ENCODE measurements at places on chromosomes 12 and 14. TPM values are rescaled to one million over a fixed set of nuclear protein-coding genes. Genes with fewer than 3 reads are reported as not detected.

DNA sequence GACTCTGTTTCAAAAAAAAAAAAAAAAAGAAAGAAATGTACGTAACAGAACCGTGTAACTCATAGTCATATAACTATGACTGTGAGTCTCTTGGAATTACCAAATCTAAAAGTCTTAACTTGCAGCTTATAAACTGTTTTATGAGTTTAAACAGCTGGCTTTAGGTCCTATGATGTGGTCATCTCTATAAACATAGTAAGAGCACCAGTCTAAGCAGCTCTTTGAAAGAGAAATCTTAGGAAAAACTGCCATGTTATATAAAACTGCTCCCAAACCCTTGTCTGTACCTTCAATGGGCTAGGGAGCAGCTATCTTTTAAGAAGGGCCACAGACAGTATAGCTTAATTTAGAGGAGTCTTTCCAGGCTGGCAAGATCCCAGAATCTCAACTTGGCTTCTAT, 115.5 kb upstream of the AEBP2 start:
- H3K27ac ChIP-seq, result no peak overlapping the region
- no peak overlapping the region for H3K4me3 ChIP-seq
- H3K27me3 ChIP-seq, result no peaks in the 10 kb centered on the region
- H3K4me1 ChIP-seq, result no peaks in the 10 kb centered on the region
- H3K36me3 ChIP-seq, result peaks cover 7% of the 10 kb centered on the region

- DNase-seq, result no peak
- H3K4me1 ChIP-seq, result no peaks in the 10 kb centered on the region
- H3K27ac ChIP-seq, result no peak overlapping the region
- no peaks in the 10 kb centered on the region for H3K27me3 ChIP-seq
- no peaks in the 10 kb centered on the region for H3K36me3 ChIP-seq
Measured at GRCh38 chr12:20722142-20722541, 27.0 kb downstream of the SLCO1C1 start.

MYF6 gene
- total RNA-seq, result not detected

GLIPR1L1 gene
- not detected for total RNA-seq

DDN gene
- total RNA-seq, result not detected

DNA sequence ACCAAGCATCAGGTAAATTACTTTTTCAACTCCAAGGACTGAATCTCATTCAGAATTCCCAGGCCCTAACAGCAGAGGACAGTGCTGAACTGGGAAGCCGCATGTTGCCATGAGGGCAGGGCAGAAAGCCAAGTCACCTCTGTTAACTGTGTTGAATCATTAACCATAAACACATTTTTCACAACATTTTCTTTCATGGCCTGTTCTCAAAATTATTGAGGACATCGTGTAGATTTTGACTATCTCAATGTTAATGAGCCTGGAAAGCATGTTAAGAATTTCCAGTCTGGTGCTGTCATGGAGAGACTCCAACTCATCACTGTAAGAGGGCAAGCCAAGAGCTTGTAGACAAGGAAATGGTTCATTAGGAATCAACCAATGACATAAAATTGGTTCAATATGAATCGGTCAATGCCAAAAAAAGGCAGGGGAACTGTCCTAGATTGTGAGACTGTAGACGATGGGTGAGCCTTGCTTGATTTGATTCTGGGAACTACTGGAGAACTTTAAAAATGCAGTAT, 33.7 kb downstream of the CPM start:
- DNase-seq, result peak; percentile 69
- no peak overlapping the region for H3K4me3 ChIP-seq
- no peaks in the 10 kb centered on the region for H3K27me3 ChIP-seq
- H3K36me3 ChIP-seq, result no peaks in the 10 kb centered on the region

DNA sequence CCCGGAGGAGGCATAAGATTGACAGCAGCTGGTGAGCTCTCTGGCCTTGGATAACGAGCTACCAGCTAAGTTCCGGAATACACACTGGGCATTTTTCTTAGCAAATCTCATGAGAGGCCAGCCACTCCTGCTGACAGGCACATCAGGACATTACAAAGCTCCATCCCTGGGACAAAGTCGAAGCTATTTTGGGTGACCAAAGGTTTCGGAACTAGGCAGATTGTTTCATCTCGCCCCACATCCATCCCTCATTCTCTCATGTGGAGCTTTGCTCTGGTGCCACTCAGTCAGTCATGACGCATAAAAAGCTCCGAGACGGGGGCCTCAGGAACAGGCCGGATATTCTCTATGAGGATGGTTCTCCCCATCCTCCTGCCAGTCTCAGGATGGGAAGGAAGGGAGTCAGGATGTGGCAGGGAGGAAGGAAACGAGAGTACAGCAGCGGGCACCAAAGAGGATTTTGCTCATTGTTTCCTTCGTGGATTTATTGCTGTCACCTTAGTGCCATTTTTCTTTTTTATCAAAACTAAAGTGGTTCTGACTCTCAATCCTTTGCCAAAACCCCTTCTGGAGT, 253.1 kb upstream of the FKBP4 start:
- no peaks in the 10 kb centered on the region for H3K36me3 ChIP-seq
- no peak overlapping the region for H3K4me3 ChIP-seq
- peak; percentile 22 for DNase-seq
- H3K27me3 ChIP-seq, result no peaks in the 10 kb centered on the region
- no peaks in the 10 kb centered on the region for H3K4me1 ChIP-seq
- H3K27ac ChIP-seq, result no peak overlapping the region

GRCh38 chr12:89984846-89985245, 276.2 kb upstream of the ATP2B1 start:
- no peak overlapping the region for H3K4me3 ChIP-seq
- peaks cover 2% of the 10 kb centered on the region for H3K4me1 ChIP-seq
- no peak for DNase-seq
- no peaks in the 10 kb centered on the region for H3K27me3 ChIP-seq

DNA sequence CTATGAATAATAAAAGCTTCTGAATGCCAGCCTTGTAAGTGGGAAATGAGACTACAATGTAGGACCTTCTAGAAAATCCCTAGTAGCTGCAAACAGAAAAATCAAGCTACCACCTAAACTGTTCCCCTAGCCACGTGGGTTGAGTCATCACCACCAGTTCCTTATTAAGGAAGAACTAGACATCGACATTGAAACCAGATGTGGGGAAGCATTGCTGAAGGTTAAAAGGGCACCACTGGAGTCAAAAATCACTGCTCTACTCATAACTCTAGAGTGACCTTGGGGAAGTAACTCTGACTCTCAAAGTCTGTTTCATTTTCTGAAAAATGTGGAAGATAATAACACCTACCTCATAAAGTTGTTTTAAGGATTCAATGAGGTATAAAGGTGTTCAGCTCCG, 9.4 kb upstream of the CNIH1 start:
- DNase-seq, result no peak
- H3K4me1 ChIP-seq, result peaks cover 8% of the 10 kb centered on the region
- no peaks in the 10 kb centered on the region for H3K27me3 ChIP-seq

ARHGEF25 gene
- 16.3 TPM for total RNA-seq

- no peaks in the 10 kb centered on the region for H3K4me1 ChIP-seq
- DNase-seq, result no peak
- H3K27ac ChIP-seq, result no peak overlapping the region
- H3K36me3 ChIP-seq, result no peaks in the 10 kb centered on the region
- no peak overlapping the region for H3K4me3 ChIP-seq
- H3K27me3 ChIP-seq, result no peaks in the 10 kb centered on the region
Measured at GRCh38 chr12:14635776-14636175, 60.6 kb downstream of the GUCY2C start.

DNA sequence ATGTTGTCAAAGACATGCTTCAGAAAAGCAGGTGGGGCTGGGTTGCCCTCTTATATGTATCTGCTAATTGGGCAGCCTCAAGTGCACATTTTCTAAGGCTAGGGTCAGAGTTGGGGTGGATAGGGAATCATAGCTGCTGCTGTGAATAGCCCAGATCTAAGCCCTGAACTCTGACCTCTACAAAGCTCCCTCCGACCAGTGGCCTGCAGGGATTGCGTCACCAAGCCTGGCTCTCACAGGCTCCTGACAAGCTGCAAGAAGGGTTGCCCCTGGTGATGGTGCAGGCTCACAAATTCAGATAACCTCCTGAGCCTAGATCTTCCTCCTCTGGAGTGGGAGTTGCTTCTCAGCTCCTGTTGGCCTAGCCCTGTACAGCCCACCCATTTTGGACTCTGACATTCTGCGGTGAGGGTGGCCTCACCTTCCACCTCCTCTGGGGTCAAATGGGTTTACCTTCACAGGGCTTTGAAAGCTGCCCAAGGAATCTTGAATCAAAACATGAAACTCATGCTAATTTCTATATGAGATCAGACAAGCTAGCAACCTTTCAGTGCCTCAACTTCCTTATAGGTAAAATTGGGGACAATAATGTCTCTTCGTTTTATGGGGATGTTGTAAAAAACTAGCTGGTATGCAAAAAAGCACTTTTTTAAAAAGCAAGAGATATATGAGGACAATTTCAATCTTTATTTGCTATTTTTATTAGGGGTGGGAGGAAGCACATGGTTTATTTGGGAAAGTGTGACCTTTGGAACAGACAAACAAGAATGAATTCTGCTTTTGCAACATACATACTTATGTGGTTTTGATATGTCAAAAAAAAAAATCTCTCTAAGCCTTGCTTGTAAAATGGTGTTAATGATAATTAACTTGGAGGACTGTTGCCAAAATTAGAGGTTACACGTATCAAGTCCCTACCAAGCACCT, 4.9 kb upstream of the SUSD6 start:
- no peaks in the 10 kb centered on the region for H3K36me3 ChIP-seq
- peak; percentile 72 for DNase-seq
- H3K27ac ChIP-seq, result no peak overlapping the region
- no peak overlapping the region for H3K4me3 ChIP-seq
- H3K27me3 ChIP-seq, result no peaks in the 10 kb centered on the region
- peaks cover 15% of the 10 kb centered on the region for H3K4me1 ChIP-seq

NELL2 gene
- 1.6 TPM for total RNA-seq

CYP46A1 gene
- 1.3 TPM for total RNA-seq

ANO2 gene
- total RNA-seq, result 36.8 TPM

GRCh38 chr12:3316776-3317480, 174.1 kb upstream of the PRMT8 start:
- DNase-seq, result no peak
- no peaks in the 10 kb centered on the region for H3K27me3 ChIP-seq
- no peaks in the 10 kb centered on the region for H3K4me1 ChIP-seq
- no peaks in the 10 kb centered on the region for H3K36me3 ChIP-seq

LRRIQ1 gene
- 0.67 TPM for total RNA-seq

CLEC9A gene
- 0.43 TPM for total RNA-seq

- H3K27me3 ChIP-seq, result no peaks in the 10 kb centered on the region
- H3K4me3 ChIP-seq, result no peak overlapping the region
- H3K4me1 ChIP-seq, result peaks cover 25% of the 10 kb centered on the region
- DNase-seq, result no peak
- H3K36me3 ChIP-seq, result no peaks in the 10 kb centered on the region
- no peak overlapping the region for H3K27ac ChIP-seq
Measured at GRCh38 chr12:52027085-52027843, 20.5 kb downstream of the TAMALIN start.

GRCh38 chr14:104637546-104638003, 33.0 kb upstream of the TMEM179 start:
- peaks cover 50% of the 10 kb centered on the region for H3K27me3 ChIP-seq
- H3K27ac ChIP-seq, result no peak overlapping the region
- H3K36me3 ChIP-seq, result no peaks in the 10 kb centered on the region
- no peak for DNase-seq

KLRG1 gene
- total RNA-seq, result 3.3 TPM

AKAP6 gene
- total RNA-seq, result 7.7 TPM

DNA sequence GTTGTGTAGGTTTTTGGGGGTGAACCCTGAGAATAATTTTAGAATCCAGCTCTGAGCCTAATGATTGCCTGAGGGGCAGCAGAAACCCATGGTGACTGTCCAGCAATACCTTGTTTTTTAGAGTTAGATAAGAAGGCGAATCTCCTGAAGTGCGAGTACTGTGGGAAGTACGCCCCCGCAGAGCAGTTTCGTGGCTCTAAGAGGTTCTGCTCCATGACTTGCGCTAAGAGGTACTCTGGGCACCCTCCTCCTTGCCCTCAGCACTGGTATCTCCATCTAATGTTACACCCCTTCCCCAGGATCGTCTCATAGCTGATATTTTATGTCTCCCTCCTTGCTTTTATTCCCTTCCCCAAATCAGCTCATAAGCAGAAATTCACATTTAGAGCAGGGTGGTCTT, 12.7 kb downstream of the M6PR start:
- H3K36me3 ChIP-seq, result peaks cover 54% of the 10 kb centered on the region
- no peak overlapping the region for H3K4me3 ChIP-seq
- H3K27me3 ChIP-seq, result no peaks in the 10 kb centered on the region
- H3K4me1 ChIP-seq, result no peaks in the 10 kb centered on the region

- no peak for DNase-seq
- no peaks in the 10 kb centered on the region for H3K27me3 ChIP-seq
- no peak overlapping the region for H3K4me3 ChIP-seq
- no peaks in the 10 kb centered on the region for H3K4me1 ChIP-seq
- H3K27ac ChIP-seq, result no peak overlapping the region
Measured at GRCh38 chr14:92938235-92938875, 15.4 kb downstream of the CHGA start.

- no peak overlapping the region for H3K27ac ChIP-seq
- no peak overlapping the region for H3K4me3 ChIP-seq
- no peaks in the 10 kb centered on the region for H3K4me1 ChIP-seq
- H3K27me3 ChIP-seq, result no peaks in the 10 kb centered on the region
Measured at GRCh38 chr14:67186789-67187584, 2.3 kb upstream of the GARIN2 start.

ACSM4 gene
- not detected for total RNA-seq

- no peaks in the 10 kb centered on the region for H3K4me1 ChIP-seq
- H3K36me3 ChIP-seq, result no peaks in the 10 kb centered on the region
- no peak for DNase-seq
- H3K4me3 ChIP-seq, result no peak overlapping the region
Measured at GRCh38 chr12:119748497-119748896, 80.6 kb downstream of the PRKAB1 start.

DNA sequence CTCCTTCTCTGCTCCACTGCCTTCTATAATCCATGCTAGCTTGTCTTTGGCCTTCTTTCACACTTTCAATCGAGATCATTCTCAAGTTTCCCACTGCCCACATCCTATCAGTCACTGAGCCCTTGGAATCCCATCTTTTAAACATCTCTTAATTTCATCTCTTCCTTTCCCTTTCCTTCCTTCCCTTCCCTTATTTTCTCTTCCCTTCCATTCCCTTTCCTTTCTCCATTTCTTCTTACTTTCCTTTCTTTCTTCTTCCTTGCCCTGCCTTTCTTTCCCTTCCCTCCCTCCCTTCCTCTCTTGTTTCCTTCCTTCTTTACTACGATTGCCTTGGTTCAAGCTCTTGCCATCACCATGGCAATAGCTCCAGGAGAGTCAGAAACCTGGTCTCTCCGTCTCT, 183.8 kb downstream of the EMP1 start:
- no peaks in the 10 kb centered on the region for H3K27me3 ChIP-seq
- no peak overlapping the region for H3K4me3 ChIP-seq
- H3K36me3 ChIP-seq, result no peaks in the 10 kb centered on the region
- H3K27ac ChIP-seq, result no peak overlapping the region
- H3K4me1 ChIP-seq, result no peaks in the 10 kb centered on the region
- DNase-seq, result no peak

- H3K27me3 ChIP-seq, result no peaks in the 10 kb centered on the region
- no peak overlapping the region for H3K4me3 ChIP-seq
- H3K36me3 ChIP-seq, result no peaks in the 10 kb centered on the region
- no peaks in the 10 kb centered on the region for H3K4me1 ChIP-seq
- no peak for DNase-seq
- H3K27ac ChIP-seq, result no peak overlapping the region
Measured at GRCh38 chr12:95884998-95885397, 26.2 kb downstream of the SNRPF start.

HEATR5A gene
- 46.3 TPM for total RNA-seq

GRCh38 chr12:79069009-79069408, 204.4 kb downstream of the SYT1 start:
- no peak overlapping the region for H3K27ac ChIP-seq
- H3K27me3 ChIP-seq, result no peaks in the 10 kb centered on the region
- no peak for DNase-seq
- no peaks in the 10 kb centered on the region for H3K36me3 ChIP-seq
- H3K4me3 ChIP-seq, result no peak overlapping the region
- no peaks in the 10 kb centered on the region for H3K4me1 ChIP-seq
